Right lung (tissue), 10 donors: ENCODE measurements at places on chromosomes 4 and X.

GRCh38 chrX:12021698-12022097, 116.6 kb upstream of the FRMPD4 start:
- DNase-seq, result no peak

DNA sequence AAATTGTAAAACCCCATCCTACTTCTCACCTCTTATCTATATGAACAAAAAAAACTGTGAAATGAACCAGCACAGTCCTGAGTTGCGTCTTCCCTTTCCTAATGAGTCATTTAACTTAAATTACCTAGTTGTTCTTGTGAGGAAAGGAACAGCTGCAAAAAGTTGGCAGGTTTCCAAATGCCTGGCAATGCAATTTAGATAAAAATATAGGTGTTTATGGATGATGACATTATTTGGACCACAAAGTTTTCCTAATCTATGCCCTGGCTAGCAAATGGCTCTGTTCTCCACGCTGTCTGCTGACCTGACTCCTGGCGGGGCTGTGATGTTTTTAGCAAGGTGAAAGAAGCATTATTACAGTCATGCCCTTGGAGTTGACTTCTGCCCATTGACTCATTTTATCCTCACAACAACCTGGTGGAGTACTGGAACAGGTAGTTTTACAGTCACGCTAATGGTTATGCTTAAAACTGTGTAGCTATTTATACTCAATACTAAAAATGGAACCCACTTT, 29.8 kb upstream of the RELL1 start:
- no peak for DNase-seq

- DNase-seq, result no peak
Observed at GRCh38 chrX:118049713-118050112, 66.9 kb downstream of the KLHL13 start.

DNA sequence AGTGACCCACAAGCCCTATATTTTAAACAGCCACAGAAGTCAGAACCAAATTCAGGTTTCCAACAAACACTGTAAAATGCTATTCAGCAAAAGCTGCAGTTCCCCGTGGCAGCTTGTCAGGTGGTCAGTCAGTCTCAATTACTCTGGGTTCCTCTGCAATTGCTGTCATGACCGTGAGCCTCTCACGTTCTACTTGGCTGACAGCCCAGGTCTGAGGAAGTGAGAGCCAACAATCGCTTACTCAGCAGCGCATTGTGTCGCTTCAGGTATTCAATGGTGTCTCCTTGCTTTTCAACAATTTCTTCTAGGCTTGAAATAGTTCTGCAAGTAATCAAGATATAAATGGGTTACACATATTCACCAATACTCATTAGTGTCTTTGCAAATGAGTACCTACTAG, 25.8 kb downstream of the TRIM75 start:
- DNase-seq, result no peak

- no peak for DNase-seq
Observed at GRCh38 chr4:27702730-27703431, 842.2 kb downstream of the STIM2 start.

GRCh38 chrX:150941580-150941979, 41.6 kb upstream of the HMGB3 start:
- DNase-seq, result no peak

DNA sequence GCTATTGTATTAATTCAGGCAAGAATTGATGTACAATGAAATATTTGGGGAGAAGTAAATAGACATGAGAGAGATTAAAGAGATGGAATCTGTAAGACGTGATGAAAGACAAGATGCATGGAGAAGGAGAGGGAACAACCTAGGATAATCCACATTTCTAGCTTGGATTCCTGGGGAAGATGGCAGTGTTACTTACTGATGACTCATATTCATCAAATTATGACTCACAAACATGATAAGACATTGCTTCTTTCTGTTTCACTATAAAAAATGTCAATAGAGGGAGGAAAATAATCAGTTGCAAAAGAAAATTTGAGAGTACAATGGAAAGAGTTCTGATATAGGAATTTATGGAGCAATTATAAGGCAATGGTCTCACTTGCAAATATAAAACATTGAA, 104.1 kb upstream of the BMP3 start:
- DNase-seq, result no peak

DNA sequence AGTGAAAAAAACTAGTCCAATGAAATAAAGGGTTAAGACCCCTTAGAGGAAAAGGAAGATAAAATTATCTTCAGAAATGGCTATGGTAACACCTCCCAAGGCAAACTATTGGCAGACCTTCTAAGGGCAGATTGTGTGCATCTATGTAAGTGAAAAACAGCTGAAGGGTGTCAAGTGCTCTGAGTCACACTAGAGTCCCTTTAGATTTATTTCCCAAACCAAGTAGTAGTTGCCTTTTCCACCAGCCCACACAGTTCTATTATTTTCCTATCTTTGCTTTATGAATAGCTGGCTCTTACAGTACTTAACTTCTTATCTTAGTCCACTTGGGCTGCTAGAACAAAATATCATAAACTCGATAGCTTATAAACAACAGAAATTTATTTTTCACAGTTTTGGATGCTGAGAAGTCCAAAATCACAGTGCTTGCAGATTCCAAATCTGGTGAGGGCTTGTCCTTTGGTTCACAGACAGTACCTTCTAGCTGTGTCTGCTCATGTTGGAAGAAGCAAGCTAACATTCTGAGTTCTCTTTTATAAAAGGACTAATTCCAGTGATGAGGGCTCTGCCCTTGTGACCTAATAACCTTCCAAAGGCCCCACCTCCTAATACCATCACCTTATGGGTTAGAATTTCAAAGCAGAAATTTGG, 143.6 kb downstream of the GRID2 start:
- no peak for DNase-seq

- no peak for DNase-seq
Observed at GRCh38 chr4:148159793-148160192, 282.4 kb downstream of the NR3C2 start.

GRCh38 chr4:23945451-23946017, 55.7 kb upstream of the PPARGC1A start:
- no peak for DNase-seq

GRCh38 chr4:169626331-169627282, 6.2 kb downstream of the CLCN3 start:
- DNase-seq, result no peak

- no peak for DNase-seq
Observed at GRCh38 chr4:165288639-165289422, 38.6 kb upstream of the MSMO1 start.

- DNase-seq, result no peak
Observed at GRCh38 chr4:181477591-181477990, 765.6 kb upstream of the TENM3 start.

DNA sequence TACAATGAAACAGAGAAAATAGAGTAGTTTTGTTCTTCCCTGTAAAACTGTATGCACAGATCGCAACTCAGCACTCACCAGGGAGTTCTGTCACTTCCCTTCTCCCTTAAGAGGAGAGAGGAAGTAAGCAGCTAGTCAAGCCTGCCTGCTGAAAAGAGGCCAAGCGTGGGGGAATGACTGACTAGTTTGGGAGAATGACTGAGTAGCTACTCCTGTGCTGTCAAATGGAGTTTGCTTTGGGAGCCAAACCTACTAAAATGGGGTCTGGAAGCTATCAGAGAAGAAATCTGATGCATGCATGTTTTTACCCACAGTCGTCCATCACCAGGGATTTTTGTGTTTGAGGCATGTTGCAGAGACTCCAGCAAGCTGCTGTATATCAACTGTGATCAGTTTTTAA, 54.6 kb upstream of the LHFPL1 start:
- no peak for DNase-seq

- DNase-seq, result no peak
Observed at GRCh38 chr4:31175242-31175910, 455.2 kb downstream of the PCDH7 start.

DNA sequence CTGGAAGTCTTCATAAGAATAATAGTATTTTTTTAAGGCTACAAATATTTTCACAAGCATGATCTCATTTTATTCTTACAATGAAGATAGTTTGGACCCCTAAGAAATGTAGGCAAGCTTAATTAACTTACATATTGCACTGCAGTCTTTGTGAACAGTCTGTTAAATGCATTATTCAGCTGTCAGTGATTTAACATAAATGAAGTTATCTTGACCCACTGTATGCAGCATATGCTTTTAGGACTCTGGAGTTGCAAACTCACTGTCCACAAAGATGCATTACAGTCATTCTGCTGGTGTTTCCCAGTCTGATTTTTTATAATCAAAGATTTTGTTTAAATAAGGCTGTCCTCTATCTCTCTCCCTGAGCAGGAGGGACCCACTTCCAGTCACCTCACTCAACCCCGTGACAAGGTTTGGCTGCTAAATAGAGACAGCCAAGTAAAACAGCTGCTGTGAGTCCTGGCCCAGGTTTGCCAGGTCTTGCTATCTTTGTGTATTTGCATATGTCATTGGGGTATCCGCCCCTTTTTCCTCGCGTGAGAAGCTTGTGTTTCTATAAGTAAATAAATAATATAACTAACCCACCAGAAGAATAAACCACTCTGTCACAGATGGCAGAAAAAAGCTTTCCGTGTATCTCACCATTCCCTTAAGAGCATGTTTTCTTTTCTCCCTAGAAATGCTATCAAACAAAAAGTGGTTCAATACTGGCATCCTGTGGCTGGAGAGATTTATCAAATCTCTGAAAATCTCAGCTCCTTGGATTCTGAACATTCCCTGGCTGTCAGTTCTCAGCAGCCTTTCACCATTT, 67.0 kb downstream of the SLC7A11 start:
- no peak for DNase-seq

GRCh38 chr4:155966731-155967395, 13.2 kb upstream of the CTSO start:
- no peak for DNase-seq

GRCh38 chr4:107760281-107760947, 40.4 kb upstream of the PAPSS1 start:
- DNase-seq, result no peak
